ENCODE measurements at places on chromosomes 11 and 22.

DNA sequence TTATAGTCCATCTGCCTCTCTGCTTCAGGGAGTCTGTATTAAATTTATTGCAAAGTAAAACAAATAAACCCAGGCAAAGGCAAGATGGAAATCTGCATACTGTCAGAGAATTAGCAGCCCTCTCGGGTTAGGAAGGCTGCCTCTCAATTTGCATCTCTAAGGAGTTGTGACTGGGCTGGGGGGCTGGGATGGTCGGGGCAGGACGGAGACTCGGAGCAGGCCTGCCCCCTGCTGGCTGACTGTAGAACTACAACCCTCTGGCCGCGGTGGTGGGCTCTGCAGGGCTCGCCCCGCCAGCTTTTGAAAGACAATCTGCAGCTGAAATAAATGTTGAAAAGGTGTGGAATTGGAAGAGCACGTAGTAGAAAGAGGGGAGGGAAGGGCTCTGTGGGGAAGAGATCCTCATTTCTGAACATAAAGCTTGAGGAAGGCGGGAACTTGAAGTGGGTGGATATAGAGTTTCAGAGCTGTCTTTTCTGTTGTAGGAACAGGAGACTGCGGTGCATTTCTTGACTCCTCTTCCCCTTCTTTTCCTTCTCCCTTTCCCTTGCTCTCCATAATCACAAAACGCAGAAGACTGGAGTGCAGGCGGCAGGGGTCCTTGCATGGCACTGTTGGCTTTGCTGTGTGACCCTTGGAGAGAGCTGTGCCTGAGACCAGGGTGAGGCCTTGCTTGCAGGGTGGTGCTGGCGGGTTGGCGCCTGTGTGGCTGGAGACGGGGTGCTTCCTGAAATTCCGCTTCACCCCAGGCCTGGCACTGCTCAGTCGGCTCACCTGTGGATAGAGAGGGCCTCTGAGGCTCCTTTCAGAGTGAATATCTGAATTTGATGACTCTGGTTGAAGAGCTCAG, 22.6 kb upstream of the PKNOX2 start:
- no peak for DNase-seq

- DNase-seq, result no peak
Measured at GRCh38 chr11:110089617-110090282, 3.4 kb upstream of the ZC3H12C start.

GRCh38 chr22:36244522-36245391, 5.4 kb upstream of the APOL2 start:
- no peak for DNase-seq

DNA sequence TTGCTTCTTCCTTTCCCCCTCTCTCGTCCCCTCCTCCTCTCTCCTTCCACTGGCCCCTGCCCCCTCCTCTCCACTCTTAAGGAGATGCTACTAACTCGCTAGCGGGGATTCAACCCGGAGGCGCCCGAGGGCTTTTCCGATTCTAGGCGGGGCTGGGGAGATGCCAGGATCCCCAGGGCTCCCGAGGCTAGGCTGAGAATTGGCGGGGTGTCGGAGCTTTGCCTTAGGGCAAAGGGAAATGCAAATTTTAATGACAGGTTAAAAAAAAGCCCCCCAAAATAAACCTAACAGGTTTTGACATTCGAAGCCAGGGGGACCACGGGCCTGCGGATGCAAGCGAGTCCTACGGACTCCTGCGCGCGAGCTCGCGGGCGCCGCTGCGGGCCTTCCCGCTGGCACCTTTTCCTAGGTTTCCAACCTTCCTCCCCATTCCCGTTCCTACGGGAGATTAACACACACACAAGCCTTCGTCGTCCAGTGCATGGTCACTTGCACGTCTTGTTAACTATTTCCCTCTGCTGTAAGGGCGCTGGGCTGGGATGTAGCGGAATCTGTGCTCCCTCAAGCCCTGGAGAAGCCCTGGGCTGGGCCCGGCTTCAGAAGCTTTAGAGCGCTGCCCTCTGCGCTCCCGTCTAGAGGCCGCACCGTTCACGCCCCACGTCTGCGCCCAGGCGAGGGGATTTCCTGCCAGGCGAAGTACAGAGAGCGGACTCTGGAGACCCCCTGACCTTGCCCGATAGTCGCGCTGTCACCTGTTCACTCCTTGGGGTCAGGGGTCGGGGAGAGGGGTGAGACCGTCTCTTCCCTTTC, 729 bp upstream of the ALX4 start:
- no peak for DNase-seq

DNA sequence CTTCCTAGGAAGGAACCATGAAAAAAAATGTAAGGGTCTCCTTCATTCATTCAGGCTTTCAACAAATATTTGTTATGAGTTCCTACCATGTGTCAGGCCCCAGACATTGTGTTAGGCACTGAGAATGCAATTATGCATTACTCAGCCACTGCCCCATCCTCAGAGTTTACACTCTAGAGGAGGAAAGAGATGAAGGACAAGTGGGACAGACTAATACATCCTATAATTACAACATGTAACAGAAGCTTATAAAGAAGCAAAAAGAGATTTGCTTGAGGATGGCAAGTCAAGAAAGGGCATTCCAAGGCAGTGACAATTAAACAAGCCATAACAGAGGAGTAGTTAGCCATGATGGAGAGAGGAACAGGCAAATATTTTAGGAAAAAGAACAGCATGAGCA, 78.6 kb downstream of the FAM168A start:
- DNase-seq, result no peak

GRCh38 chr11:369336-370018, at the start of gene B4GALNT4:
TSS of gene B4GALNT4 (plus strand) at chr11:369499. CDS start at chr11:369804, 305 bp downstream.
- DNase-seq, result no peak

DNA sequence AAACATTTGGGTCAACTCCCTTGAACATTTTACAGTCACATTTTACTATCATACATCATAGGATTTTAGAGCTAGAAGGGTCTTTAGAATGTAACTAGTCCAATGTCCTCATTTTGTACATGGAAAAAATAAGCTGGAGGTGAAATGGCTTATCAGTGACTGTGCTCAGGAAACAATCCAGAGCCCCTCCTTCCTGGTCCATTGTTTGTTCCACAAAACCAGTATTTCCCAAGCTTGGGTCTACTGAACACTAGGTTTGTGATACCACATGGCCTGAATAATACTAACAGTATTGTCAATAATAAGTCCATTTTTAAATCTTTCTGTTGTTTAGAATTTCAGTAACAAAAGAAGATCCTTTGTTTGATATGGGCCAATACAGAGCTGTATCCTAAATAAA, 27.1 kb downstream of the PDGFD start:
- no peak for DNase-seq

GRCh38 chr11:81377418-81377817, 1356.2 kb downstream of the FAM181B start:
- DNase-seq, result no peak

- no peak for DNase-seq
Measured at GRCh38 chr22:19942157-19943081, 801 bp upstream of the TXNRD2 start.

GRCh38 chr11:11604370-11604990, 17.3 kb downstream of the GALNT18 start:
- DNase-seq, result no peak

- DNase-seq, result no peak
Measured at GRCh38 chr11:31822175-31822926, 11.2 kb upstream of the PAX6 start.

DNA sequence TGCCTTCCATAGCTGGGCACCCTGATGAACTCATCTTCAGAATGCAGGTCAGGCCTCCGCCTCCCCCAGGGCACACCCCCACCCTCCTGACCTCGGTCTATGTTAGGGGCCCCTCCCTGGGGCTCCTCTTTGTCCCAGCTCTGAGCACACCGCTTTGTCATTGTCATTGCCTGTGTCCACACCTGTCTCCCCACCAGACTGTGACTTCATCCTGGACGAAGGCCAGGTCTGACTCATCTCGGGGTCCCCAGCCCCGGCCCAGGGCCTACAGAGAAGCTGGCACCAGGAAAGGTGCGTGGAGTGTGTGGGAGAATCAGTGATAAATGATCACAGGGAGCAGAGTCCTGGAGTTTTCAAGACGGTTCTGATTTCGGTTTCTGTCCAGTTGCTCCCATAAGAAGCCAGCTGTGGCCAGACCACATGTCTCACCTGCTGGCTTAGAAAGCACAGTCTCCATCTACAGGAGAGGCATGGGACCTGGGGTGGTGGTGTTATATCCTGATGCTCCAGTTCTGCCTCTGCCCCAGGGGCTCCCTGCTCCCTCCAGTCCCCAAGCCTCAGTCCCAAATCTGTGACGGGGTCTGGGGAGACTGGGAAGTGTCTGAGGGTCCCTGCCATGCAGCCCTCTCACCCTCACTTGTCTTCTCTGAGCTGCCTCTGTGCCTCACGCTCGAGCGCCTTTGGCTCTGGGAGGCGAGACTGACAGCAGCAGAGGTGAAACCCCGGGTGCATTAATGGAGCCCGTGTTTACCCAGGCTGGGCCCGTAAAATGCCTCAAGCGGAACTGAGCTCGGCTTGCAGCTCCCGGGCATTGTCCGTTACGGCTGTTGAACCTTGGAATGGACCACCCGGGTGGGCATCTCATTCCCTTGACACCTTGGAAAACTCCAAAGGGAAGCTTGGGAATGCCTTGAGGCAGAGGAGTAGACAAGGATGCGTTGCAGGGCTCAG, 85.5 kb upstream of the WNT11 start:
- DNase-seq, result no peak

DNA sequence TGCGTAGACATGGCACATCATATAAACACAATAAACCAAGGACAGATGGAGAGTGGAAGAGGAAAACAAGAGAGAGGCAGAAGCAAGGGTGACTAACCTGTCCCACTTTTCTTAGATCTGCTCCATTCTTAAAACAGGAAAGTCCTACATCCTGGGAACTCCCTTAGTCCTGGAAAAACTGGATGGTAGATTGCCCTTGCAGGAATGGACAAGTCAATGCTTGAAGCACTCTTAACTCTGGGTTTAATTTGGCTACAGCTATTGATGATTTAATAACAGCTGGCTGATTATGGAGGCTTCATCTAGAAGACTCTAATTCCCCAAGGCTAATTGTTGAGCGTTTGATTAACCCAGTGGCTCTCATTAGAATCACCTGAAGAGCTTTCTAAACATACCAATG, 258.8 kb downstream of the MIAT start:
- DNase-seq, result no peak

DNA sequence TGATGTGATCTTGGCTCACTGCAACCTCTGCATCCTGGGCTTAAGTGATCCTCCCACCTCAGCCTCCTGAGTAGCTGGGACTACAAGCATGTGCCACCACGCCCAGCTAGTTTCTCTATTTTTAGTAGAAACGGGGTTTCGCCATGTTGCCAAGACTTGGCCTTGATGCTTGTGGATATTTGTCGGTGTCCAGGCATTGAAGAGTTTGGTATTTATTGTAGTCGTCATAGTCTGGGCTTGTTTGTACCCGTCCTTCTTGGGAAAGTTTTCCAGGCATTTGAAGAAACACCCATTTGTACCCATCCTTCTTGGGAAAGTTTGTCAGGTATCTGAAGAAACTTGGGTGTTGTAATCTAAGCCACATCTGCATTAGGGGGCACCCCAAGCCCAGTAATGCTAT, 28.7 kb downstream of the FCHSD2 start:
- DNase-seq, result no peak

GRCh38 chr11:6544921-6545850, 48.1 kb downstream of the DNHD1 start:
- no peak for DNase-seq

DNA sequence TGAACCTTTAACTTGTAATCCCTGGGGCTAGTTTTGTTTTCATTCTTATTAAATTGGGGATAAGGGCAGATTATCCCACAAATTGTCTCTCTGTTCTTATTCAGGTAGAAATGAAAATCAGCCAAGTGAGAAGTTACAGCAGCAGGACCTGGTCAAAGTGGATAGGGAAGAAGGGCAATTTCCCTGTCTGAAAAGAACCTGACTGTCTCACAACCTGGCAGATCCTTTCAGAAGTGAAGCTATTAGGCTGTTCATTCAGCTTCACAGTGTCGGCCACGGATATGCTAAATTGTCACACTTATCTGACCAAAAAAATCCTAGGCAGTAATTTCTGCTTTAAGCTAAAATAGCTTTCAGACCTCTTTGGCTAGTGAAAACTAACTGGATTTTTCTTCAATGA, 712.6 kb upstream of the ANO5 start:
- no peak for DNase-seq

GRCh38 chr11:47445840-47446239, 3.1 kb downstream of the RAPSN start:
- no peak for DNase-seq

GRCh38 chr11:126992804-126993111, 7.8 kb downstream of the KIRREL3 start:
- DNase-seq, result no peak

DNA sequence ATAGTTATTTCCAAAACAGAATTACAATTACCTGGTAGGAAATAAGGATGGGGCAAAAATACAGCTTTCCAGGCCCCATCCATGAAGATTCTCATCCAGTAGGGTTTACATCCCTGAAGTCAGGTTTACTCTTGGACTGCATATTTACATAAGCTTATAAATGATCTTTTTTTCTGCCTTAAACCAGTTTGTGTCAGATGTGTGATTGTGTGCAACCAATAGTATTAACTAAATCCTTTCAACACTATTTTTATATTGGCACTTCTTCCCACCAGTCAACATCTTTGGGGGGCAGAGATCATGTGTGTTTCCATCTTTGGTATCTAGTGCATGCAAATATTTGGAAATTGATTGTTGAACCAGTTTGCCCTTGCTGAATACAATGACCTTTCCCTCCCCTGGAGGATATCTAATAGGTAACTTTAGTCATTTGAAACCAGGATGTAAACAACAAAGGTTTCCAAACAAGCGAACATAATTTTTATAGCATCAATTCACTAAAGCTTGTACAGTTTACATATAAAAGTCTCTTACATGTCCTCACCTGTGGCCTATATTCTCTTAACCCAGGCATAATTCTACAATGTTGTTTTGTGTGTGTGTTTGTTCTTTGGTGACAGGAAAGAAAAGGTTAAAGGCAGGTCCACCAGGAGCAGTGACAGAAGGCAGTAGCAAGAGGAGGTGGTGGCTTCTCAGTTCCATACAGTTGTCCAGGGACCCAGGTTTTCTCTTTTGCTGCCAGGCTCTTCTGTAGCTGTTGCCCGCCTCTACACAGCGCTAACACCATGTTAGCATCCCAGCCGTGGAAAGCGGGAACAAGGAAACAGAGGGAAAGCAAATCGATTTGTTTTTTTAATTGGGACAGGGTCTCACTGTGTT, 1.7 kb upstream of the ME3 start:
- DNase-seq, result no peak

DNA sequence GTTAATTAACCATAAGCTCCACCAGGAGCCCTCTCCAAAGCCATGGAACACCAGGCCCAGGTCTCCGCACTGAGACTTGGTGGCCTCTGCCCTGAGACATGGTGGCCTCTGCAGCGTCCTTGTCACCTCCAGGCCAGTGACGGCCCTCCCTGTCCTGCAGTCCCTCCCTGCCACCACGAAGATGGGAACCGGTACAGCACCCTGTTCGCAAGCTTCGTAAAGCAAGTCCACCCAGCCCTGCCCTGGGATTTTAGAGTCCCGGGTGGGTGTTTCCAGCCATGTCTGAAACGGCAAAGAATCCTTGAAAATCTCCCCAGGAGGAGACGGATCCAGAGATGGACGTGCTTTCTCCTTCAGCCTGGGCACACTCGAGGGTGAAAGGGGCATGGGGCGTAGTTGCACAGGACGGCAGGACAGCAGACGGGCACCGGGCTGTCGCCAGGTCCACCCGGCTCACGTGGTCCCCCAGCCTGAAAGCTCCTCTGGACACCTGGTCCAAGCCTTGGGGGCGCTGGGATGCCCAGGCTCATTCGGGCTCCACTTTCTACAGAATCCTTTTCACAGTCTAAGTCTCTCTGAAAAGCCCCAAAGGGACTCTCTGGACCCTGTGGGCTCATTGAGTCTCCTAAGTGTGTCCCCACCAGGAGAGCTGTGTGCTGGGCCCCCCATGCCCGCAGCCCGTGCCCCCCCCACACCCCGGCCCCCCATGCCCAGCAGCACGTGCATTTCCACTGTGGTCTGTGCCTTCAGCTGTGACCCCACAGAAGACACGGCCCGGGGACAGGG, 456.2 kb downstream of the BRD1 start:
- DNase-seq, result no peak

GRCh38 chr11:130624971-130625544, 176.6 kb downstream of the ADAMTS15 start:
- DNase-seq, result no peak
